T1000 (cell line): ENCODE measurements at places on chromosomes 11 and 22.
A peak's percentile ranks its signal among the peaks of the same experiment; 100 is the strongest.

DNA sequence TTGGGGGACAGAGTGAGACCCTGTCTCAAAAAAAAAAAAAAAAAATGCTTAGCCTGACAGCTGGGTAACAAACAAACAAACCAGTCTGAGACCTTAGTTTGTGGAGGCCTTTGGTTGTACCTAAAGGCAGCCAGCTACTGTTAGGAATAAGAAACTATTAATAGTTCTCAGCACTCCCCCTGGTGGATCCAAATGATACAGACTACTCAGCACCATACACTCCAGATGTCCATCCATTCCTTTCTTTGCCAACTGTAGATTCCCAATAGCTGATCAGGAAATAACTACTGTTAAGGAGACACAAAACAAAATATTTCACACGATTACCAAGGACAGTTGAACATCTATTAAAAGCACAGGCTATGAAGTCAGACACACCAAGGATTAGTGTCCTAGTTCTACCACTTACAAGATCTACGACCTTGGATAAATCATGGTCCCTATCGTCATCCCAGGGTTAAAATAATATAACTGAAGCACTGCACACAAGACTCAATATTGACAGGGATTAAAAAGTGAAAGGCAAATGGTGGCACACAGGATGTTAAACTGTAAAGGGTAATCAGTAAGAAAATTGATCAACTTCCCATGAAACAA is 17.2 kb downstream of the CLDN25 start:
- DNase-seq = no peak

GRCh38 chr11:16226245-16226644 is 130.1 kb downstream of the SOX6 start:
- DNase-seq = no peak

GRCh38 chr11:77501758-77502157 is 27.9 kb upstream of the PAK1 start:
- DNase-seq = no peak

DNA sequence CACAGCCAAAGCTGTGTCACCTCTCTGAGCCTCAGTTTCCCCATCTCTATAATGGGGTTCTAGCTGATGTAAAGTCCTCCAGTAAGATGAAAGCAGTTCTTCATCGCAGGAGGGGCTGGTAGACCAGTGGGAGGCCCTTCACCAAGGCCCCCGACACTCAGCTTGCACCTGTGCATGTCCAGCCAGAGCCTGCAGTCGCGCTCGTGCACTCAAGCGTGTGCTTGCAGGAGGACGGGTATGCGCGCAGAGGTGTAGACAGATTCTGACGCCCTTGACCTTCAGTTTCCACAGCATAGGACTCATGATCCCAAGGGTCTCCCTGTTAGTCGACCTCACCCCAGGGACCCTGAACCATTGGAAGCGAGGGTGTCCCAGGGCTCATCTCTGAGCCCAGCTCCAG is 633.7 kb downstream of the TBC1D22A start:
- DNase-seq = no peak

GRCh38 chr11:8011371-8011770 is 24.2 kb downstream of the EIF3F start:
- no peak for DNase-seq

DNA sequence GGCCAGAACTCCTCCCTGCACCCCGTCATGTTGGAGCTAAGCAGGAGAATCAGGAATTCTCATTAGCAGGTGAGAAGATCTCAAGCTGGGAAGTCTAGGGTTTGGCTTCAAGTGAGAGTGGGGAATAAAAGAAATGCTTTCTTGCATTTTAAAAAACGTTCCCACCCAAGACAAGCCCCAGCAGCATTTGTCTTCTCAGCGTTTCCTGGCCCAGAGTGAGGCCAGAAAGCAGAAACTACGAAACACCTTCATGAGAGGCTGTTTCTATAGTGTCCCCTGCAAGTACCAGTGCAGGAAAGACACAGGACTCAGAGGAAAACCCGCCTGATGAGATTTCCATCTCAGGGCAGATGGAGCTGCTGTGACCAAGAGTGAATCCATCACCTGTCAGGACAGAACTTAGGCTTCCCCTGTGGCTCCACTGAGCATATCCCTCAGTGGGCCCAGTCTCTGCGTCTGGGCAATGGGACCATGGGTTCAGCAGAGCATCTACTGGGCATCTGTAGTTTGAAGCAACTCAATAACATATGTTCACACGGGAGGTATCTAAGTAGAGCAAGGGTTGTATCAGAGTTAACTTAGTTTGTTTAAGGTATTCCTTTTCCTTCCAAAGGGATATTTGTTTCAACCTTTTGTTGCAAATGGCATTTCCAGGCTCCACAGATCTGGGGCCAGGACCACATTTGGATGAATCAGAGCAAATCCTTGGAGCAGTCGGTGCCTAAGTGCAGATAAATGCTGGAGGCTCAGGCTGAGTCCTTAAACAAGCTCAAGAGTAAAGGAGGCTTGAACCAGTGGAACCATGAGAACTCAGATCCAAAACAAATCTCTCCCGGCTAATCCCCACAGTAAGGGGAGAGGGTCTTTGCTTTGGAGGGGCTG is 548.3 kb downstream of the MIAT start:
- DNase-seq = no peak

DNA sequence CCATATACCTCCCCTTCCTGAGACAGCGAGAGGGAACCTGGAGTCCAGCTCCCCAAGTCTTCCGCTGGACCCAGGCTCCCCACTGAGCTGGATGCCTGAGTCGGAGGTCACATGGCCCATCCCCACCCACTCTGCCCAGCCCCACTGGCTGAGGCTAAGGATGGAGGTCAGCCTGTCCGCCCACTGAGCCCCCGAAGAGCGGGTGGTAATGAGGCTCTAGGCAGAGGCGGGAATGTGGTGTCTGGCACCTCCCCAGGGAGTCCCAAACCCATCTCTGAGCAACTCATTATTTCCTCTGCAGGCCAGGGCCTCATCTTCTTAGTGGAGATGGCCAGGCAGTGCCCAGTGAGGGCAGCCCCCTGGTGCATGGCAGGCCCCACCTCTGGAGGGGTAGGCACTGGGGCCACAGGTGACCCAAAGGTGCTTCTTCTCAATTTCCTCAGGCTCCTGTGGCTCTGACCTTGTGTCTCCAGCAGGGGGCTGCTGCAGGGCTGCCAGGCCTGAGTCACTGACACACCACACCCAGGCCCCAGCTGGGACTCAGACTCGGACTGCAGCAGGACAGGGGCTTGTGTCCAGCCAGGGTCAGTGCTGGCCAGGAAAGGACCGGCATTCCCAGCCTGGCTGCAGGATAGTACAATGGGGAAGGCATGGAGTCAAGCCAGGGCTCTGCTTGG is 10.2 kb upstream of the PDE2A start:
- DNase-seq = peak; percentile 23

GRCh38 chr11:71404209-71404608 is 44.0 kb downstream of the DHCR7 start:
- DNase-seq = no peak

DNA sequence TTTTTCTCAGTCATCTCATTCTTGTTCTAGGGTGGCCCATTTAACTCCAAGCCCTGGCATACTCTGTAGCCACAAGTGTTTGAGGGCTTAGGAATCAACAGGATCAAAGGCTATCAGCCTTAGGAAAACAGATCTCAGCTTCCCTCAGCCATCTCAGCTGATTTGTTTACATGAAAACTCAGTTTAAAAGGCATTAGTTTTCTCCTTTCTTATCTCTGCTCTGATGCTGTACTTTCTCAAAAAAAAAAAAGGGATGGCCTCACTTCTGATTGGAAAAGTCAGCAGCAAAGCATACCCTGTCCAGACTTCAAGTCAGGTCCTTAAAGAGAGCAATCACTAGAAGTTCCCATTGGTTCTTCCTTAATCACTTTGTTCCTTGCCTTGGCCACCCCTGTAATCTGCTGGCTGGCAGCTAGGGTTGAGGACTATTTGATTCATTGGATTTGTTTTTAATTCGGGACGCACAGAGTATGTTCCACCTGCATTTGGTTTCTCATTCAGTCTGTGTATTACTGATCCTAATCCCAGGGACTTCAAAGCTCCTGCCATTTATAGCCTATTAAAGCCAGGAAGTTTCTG is 102.8 kb downstream of the EXT2 start:
- DNase-seq = no peak

DNA sequence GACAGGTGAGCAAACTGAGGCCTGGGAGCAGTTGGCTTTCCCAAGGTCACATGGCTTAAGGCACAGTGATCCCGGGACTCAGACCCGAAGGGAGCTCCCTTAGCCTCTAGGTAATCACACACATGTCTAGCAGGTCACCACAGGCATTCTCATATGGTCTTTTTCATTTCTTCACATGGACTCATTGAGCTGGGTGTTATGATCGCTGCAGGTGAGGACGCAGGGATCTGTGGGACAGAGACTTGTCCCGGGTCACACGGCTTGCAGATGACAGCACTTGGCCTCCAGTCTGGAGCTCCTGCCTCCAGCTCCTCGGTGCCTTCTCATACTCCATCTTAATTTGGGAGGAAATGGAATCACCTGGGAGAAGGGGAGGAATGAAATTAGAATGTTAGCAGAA is 23.6 kb upstream of the CACNG2 start:
- DNase-seq = no peak

- no peak for DNase-seq
Measured at GRCh38 chr11:119484741-119485605, 62.0 kb upstream of the THY1 start.

GRCh38 chr11:43243927-43244326 is 67.9 kb upstream of the API5 start:
- DNase-seq = no peak
